ENCODE measurements at places on chromosomes 13 and 19. TPM values are rescaled to one million over a fixed set of nuclear protein-coding genes. Genes with fewer than 3 reads are reported as not detected.
A peak's percentile ranks its signal among the peaks of the same experiment; 100 is the strongest.

DNA sequence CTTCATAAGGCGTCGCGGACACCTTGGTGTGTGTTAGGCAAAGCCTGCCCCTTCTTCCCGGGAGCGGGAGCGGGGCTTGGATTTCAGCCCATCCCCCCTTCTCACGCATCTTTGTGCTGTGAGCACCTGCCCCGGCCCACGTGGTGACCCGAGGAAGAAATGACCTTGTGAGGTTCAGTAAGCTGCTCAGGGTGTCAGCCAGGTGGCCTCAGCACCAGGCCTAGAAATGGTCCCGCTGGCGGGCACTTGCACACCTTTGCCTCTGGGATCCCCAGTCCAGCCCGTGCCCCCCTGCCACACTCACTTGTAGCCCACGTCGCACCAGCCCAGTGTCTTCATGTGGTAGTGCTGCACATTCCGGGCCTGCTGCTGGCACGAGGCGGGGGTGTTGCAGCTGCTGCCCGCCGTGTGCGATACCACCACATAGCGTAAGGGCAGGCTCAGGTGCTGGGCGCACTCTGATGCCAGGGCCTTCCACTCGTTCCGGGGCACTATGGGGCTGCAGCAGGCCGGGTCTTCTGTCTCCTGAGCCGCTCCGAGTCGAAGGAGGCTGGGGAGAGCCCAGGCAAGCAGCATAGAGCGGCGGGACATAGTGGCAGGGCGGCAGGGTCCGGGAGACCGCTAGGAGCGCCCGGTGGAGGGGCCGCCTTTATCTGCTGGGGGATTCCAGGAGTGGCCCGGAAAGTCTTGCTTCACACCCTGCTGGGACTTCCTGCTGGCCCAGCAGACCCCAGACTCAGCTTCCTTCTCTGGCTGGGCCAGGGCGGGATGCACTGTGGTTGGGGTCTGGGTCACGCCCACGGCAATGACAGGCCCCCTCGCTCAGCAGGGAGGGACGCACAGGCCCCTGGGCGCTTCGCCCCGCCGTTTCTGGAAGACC is at the start of gene PGLYRP1:
PGLYRP1 (minus strand) TSS at position 623 of the 880 bp plus-strand sequence; CDS start at position 591, 32 bp downstream.
- DNase-seq, result peak; percentile 46

GRCh38 chr13:26583662-26584061 is 26.2 kb downstream of the WASF3 start:
- DNase-seq, result no peak

- no peak for DNase-seq
These were observed 49.8 kb downstream of the KLF2 start for GRCh38 chr19:16374436-16374835.

- DNase-seq, result no peak
These were observed 7.8 kb downstream of the KHSRP start for GRCh38 chr19:6416658-6417405.

Gene CYP2S1
- 1.7 TPM for total RNA-seq

Gene TJP3
- not detected for total RNA-seq

GRCh38 chr19:40465025-40465556 is 454 bp downstream of the BLVRB start:
- DNase-seq, result no peak

- no peak for DNase-seq
These were observed 8.8 kb upstream of the OXGR1 start for GRCh38 chr13:97003071-97003470.

DNA sequence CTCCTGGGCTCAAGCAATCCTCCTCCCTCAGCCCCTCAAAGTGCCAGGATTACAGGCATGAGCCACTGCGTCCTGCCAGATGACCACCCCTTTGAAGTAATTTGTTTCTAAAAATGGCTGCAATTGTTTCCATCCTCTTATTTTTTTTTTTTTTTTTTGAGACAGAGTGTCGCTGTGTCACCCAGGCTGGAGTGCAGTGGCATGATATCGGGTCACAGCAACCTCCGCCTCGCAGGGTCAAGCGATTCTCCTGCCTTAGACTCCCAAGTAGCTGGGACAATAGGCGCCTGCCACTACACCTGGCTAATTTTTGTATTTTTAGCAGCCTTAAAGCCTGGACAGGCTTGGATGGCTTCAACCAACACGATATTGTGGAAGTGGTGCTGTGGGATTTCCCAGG is 22.3 kb upstream of the DPP9 start:
- no peak for DNase-seq

GRCh38 chr13:36069881-36070366 is 61.3 kb downstream of the DCLK1 start:
- DNase-seq, result peak; percentile 21

- no peak for DNase-seq
These were observed 107.0 kb upstream of the RFC3 start for GRCh38 chr13:33710924-33711323.

DNA sequence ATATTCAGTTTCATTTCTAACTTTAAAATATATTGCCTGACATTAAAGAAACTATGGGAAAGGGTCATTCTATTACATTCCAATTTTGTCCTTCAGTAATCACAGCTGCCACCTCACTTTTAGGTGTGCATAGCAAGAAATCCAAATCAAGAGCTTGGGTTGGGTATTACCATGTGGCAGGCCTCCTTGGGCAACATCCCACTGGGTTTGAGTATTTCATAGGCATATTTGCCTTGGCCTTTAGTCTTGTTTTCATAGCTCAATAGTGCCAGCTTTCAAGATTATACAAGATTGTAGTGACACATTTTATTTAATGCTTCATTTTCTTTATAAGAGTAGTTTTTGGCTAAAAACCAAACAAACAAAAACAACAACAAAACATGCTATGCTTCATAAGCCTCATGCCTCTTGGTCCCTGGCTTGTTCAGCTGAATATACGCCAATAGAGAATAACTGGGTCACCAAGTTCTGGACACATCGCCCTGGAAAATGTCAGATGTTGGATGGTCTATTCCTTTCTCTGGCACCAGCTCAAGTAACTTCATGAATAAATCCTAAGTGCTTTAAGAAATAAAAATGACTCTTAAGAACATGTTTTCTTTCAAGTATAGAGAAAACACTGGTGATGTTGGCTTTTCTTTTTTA is 167.4 kb upstream of the STARD13 start:
- DNase-seq, result no peak

DNA sequence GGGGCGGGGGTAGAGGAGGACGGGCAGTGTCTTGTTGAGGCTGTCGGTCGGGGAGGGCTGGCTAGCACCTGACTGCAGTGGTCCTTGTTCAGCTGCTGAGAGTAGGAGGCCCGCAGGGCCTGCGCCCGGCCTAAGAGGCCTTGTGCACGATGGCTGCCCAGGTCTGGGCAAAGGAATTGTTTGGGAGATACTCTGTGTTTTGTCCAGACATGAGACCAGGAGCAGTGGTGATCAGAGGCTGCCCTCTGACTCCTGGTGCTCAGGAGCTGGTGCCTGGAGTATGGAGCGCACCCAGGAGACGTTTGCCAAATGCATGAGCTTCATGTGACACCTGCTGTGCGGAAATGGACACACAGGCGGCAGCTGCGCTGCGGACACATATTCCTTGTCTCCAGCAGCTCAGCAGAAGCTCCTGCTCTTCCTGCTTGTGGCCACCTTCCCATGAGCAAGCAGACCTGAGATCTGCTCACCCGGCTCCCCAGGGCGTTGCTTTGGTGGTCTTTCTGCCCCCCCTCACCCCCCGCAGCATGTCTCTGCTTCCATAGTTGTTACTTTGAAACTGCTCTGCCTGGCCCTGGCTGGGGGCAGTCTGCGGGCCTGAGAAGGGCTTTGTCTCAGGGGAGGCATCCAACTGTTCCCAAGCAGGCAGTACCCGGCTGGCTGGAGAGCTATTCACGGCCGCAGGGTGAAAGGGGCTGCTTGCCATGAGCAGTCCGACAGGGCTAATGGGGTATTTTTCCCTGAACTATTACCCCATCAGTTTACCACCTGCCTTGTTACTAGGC is 163.9 kb downstream of the TEX29 start:
- DNase-seq, result no peak

- DNase-seq, result no peak
These were observed 995.9 kb downstream of the UQCRFS1 start for GRCh38 chr19:28217022-28217421.

Gene IRGC
- total RNA-seq, result not detected
